ENCODE measurements at places on chromosomes 1 and 21.
A peak's percentile ranks its signal among the peaks of the same experiment; 100 is the strongest.

GRCh38 chr21:35163411-35163810 lies 114.3 kb upstream of the RUNX1 start:
- peak; percentile 68 for DNase-seq

DNA sequence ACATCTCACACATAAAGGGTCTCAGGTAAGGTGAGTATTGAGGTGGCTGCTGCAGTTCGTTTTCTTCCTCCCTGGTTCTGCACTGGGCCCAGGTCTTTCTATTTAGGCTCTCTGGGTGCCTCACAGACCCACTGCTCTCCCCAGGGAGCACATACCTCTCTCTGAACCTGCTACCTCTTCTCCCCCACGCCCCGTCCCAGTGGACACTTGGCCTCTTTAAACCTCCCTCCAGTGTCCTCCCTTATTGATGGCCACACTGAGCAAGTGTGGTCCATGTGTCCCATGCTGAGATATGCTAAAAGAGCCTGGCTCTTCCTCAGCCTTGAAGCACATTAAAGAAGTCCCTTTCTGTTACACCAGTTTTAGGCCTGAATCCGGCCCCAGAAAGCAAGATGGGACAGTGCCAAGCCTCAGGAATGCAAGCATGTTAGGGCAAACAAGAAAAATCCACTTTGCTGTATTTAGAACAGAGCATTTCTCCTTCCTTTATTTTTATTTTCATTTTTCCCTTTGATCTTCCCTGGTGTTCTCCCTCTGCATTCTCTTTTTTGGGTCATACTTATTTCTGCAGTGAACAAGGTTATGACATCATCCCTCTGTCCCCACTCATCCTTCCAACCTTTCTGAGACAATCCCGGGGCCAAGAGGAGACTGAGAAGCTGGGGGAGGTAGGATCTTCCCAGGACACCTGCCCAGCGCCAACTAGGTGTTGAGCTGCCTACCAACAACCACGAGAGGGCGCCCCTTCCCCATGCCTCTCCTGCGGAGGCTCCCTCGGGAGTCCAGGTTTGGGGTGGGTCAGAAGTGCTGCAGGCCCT lies 5.0 kb upstream of the CHI3L2 start:
- DNase-seq: peak; percentile 81

DNA sequence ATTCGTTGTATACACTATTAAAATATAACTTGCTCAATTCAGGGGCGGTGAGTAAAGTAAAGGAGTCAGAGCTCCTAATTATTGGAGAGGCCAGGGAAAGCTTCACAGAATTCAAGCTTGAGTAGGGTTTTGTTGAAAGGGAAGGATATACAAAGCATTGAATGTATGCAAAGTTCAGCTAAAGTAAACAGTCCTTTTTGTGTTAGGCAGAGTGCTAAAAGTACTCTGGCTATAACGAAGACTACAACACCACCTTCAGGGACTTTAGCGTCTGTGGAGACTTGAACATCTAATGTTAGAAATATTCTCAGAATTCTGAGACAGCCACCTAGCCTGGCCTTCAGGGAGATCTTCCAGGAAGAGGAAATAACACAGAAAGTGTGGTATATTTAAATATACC lies 1.1 kb downstream of the FALEC start:
- DNase-seq: no peak

GRCh38 chr1:165376811-165377311 lies 20.3 kb upstream of the LMX1A start:
- DNase-seq: no peak

- DNase-seq: peak; percentile 26
These were observed 9.3 kb downstream of the MIER1 start for GRCh38 chr1:66933887-66934700.

DNA sequence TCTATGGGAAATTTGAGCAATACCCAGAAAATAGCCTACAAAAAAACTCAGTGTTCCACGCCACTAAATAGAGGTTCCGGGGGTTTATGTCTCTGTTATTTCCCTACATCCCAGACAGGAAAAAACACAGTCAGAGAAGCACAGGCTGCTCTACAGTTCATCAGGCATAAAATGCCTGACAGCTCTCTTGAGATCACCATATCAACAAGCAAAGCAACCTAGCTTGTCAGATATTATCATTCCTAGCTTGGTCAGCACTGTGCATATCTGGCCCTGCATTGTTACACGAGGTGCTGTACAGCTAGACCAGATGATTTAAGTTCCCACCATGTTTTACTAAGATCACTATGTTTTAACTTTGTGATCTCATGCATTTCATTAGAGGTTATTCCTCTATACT lies 172.6 kb downstream of the PTPRC start:
- DNase-seq: no peak

- no peak for DNase-seq
These were observed 66.9 kb downstream of the TESK2 start for GRCh38 chr1:45423906-45424678.
